ENCODE measurements at places on chromosomes 2 and 18.

GRCh38 chr2:127216095-127216494 is 4.0 kb downstream of the CYP27C1 start:
- DNase-seq = no peak

- DNase-seq = no peak
Measured at GRCh38 chr2:45173513-45173912, 164.3 kb upstream of the SIX2 start.

GRCh38 chr18:74375999-74376398 is 60.4 kb downstream of the C18orf63 start:
- DNase-seq = no peak

DNA sequence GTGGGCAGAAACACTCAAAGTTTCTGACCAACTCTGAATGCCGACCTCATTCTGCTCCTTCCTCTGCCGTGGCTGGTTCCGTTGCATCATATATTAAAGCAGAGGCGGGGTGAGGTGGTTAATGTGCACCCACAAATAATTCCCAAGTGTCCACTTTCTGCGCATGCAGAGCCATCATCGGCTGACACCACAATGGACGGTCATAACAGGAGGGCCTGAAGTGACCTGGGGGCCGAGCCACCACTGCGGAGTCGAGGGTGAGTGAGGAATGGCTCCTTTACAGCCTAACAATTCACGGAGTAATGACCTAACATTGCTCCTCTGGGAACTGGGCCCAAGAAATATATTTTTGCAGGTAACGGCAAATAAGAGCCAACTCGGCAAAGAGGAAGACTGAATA is 32.9 kb upstream of the GLI2 start:
- no peak for DNase-seq

DNA sequence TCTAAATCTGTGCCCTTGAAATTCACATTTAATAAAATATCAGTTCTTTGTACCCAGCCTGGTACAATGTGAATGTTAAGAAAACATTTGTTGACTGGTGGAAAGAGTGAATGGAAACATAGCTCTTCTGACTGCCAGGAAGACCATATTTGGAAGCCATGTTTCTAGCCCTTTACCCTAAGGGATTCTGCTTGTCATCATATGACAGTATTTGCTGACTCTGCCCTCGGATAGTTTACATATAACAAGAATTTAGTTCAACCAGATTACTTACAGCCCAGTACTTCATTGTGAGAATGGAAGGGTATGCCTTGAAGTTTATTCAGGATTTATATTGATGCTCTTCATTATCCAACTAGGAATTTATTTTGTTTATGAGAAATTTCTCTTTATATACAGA is 13.8 kb upstream of the KCNS3 start:
- no peak for DNase-seq
